ENCODE measurements at places on chromosomes 11 and 22.

GRCh38 chr11:64848214-64848825 is 3.9 kb upstream of the CDC42BPG start:
- no peak for DNase-seq

DNA sequence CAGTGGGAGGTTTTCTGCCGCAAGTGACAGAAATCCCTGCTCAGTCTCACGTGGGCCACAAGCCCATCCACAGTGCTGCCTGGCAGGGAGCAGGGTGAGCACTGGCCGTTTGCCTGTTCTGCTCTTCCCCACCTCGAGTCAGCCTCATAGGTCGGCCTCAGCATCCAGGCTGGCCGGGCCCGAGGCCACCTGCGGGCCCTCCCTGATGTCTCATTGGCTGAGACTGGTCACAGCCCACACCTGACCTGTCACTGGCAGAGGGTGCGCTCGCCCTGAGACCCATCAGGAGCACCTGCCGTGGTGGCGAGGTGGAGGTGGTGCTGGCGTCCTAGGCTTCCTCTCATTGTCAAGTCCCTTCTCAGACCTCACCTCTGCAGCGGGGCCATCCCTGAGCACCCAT is 72.1 kb downstream of the ELFN2 start:
- DNase-seq: no peak

- DNase-seq: no peak
Measured at GRCh38 chr22:42202048-42202447, 68.4 kb downstream of the TCF20 start.

DNA sequence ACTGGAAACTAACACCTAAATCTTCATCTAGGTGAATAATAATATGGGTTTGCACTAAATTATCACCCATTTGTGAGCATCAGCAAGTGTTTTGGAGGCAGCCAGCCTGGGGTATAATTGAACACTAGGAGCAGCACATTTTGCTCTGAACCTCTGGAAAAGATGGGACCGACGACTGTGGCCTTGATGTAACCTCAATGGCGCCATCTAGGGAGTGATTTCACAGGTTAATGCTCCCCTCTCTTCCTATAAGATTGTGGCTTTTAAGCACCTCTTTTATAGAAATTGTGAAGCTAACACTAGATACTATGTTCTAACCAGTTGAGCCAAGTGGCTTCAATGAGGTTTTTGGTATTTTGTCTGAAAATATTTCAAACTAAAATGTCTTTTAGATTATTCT is 203.7 kb downstream of the NELL1 start:
- peak; percentile 58 for DNase-seq

DNA sequence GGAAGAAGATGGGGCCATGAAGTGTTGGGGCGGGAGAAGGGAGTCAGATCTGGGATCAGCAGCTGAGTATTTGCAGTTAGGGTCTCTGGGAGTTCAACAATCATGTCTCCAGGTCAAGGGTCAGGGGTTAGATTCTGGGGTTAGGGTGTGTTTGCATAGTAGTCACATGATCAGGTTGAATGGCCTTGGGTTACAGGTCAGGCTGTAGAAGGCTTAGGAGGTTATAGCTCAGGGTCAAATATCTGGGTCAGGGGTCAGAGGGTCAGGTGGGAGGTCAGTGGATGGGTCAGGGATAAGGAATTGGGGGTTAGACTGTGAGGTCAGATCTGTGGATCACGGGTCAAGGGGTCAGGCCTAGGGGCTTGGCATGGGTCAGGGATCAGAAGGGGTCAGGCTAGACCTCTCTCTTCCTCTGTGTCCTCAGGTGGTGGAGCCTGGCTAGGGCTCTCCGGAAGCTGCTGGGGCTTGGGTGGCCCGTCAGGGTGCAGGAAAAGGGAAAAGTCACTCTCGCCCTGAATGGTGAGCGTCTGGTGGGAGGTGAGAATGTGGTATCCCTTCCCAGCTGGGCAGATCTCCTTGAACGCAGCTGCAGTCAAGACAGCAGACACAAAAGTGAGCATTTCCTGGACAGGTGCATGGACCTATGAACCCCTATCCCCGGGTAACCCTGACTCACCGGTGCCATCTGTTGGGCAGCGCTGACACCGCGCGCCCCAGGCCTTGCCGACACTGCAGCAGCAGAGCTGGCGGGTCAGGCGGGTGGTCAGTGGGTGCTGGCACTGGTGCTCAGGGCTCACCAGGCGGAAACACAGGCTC is 6.4 kb downstream of the LTBP3 start:
- peak; percentile 66 for DNase-seq

DNA sequence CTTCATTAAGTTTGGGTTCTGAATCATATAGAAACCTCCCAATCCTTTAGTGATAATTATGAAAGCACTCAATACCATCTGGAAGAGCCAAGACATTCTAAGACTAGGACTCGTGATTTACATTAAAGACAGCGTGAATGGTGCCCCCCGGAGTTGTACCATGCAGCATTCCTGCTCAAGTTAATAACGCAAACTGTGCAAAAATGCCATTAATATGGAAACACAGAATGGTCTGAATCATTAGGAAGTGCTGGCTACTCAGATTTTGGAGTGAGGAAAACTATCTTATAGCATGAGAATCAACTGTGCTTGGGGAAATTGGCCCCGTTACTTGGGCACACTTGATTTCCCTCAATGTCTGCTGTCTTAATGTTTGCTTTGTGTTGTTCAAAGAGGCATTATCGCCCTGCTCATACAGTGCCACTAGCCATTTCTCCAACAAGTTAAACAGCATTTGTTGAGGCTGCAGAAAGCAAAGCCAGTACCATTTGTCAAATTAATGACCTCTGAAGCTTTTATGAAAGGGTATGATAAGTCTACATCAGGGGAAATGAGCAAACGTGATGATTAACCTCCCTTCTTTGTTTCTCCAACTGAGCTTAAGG is 18.5 kb upstream of the TPH1 start:
- no peak for DNase-seq

DNA sequence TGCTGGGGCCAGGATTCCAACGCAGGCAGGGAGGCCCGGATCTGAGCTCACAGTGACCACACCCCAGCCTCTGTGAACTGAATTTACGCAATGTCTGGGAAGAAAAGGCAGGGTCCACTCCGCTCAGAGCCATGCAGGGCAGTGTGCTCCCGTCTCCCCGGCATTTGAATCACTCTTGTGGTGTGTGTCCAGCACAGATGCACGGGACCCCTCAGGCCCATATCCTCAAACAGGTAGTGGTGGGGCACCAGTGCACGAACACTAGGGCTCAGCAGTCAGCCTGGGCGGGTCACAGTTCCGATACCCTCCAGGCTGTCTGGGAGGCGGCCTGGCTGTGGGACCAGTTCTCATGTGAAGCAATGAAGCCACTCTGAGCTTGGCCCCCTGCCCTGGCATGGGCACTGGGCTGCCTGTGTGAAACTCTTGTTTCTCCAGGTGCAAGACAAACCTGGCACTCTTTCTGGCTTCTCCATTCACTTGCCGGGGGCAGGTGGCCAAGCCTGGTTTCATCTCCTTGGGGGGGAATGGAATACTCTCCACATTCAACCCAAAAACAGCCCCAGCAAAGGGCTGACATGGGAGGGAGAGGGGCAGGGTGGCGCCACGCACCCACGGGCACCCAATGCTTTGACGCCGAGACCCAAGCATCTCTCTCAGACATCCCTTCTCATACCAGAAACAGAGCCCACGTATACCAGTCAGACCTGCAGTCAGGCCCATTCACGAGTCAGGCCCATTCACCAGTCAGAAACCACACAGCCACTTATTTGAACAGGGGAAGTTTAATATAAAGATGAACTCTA is 14.3 kb downstream of the DHCR7 start:
- no peak for DNase-seq

- DNase-seq: no peak
Measured at GRCh38 chr11:46160100-46160499, 38.8 kb upstream of the PHF21A start.

GRCh38 chr11:80529726-80530125 is 1088.9 kb upstream of the TENM4 start:
- no peak for DNase-seq

DNA sequence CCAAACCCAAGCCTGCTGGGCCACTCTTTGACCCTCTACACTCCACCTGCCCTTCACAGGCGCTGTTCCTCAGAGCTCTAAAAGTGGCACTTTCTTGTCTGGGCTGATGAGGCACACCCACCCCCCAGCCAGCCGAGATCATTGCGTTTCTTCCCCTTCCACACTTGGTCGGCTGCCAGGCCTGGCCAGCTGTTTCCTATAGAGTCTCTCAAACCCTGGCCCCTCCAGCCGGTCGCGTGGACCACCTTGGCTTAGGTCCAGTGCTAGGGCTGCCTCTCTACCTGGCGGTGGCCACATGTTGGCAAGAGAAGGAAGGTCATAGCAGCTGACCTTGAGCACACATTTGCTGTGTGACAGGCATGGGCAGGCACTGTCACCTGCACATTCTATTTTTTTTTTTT is 60.6 kb downstream of the PPP6R2 start:
- no peak for DNase-seq

DNA sequence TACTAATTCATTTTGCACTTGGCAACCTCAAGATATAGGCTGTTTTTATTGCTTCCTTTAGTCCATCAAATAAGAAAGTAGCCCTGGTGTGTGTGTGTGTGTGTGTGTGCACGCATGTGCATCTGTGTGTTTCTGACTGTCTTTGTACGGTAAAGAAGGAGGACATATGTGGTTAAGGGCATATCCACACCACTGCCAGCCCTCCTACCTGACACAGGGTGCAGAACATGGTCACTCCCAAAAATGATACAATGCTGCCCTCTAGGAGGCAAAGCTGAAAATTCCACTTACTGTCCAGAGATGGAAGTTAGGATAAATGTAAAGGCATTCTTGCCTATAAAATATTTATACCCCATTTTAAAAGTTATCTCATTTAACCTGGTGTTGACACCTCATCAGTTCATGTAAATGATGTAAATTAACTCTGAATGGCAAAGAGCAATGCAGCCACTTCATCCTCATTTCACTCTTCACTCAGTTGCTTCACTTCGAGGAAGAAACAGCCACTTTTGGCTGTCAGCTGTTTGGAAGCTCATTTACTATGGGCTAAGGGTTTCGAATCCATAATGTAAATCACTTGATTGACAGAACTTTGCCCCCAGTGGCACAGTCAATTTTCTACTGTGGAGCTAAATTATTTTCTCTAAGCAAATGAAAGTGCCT is 83.1 kb upstream of the MTNR1B start:
- peak; percentile 84 for DNase-seq

- no peak for DNase-seq
Measured at GRCh38 chr22:36746375-36746970, 29.4 kb downstream of the IFT27 start.

- no peak for DNase-seq
Measured at GRCh38 chr11:31355131-31355530, 14.4 kb downstream of the DCDC1 start.

DNA sequence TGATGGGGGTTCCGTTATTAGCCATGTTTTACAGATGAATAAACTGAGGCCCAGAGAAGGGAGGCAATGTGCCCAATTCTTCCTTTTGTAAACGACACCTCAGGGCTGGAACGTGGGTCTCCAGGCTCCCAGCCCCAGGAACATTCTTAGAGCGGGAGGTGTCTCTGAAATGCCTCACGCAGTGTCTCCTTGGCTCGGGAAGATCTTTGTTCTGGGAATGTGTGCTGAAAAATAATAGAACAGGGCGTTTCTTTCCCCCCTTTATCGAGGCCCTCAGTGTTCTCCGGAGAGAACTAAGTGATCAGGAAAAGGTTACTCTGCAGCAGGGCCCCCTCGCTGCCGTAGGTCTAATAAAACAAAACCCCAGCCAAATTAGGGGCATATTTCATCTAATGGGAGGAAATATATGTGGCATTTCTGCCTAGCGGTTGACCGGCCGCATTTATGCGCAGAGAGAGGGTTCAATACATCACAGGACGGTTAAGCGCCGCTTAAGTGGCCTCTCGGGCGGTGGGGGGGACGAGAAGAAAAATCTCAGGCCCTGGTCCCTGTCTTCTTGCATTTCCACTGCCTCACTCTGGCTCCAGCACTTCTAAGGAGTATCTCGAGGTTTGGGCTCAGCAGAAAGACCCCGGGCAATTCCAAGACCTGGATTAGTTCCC is 564.3 kb downstream of the MN1 start:
- no peak for DNase-seq

DNA sequence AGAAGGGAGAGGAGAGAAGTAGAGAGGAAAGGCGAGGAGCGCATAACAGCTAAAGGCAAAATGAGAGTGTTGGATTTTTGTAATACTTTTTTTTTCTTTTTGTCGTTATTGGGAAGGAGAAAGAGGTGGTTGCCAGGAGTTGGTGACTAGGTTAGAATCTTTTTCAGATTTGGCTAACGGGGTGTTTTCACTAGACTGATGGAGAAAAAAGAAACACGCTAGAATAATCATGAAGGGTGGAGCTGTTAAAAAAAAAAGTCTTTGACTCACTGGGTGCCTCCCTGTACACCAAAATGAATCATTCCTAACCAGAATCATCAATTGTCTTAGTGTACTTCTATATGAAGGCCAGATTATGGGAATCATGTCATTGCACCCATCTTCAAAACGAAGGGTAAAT is 12.7 kb downstream of the BLID start:
- DNase-seq: no peak

GRCh38 chr11:19526119-19526518 is 186.5 kb upstream of the NAV2 start:
- DNase-seq: no peak

- peak; percentile 21 for DNase-seq
Measured at GRCh38 chr11:9689721-9690120, 25.8 kb downstream of the SWAP70 start.

DNA sequence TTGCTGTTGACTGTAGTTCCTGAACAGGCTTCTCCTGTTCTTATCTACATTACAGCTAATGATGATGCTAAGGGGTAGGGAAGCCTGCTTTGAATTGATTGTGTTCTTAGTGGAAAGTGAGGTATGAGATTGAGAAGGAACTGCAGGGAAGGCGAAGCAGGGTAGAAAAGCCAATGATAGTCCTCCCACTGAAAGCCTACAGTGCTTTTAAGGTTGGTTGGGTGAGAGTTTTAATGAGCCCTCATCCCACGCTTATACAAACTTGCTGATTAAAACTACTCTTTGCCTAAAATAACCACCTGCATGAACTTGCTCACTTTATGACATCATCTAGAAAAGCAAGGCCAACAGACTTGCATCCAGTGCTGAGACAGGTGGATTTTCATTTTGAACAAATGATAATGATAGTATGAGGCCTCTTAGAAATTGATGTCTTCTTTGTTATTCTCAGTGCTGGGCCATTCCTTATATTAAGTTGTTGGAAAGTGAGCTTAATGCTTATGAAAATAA is 632.4 kb upstream of the ANO5 start:
- DNase-seq: no peak

GRCh38 chr11:129372609-129373488 is 2.8 kb upstream of the BARX2 start:
- no peak for DNase-seq

DNA sequence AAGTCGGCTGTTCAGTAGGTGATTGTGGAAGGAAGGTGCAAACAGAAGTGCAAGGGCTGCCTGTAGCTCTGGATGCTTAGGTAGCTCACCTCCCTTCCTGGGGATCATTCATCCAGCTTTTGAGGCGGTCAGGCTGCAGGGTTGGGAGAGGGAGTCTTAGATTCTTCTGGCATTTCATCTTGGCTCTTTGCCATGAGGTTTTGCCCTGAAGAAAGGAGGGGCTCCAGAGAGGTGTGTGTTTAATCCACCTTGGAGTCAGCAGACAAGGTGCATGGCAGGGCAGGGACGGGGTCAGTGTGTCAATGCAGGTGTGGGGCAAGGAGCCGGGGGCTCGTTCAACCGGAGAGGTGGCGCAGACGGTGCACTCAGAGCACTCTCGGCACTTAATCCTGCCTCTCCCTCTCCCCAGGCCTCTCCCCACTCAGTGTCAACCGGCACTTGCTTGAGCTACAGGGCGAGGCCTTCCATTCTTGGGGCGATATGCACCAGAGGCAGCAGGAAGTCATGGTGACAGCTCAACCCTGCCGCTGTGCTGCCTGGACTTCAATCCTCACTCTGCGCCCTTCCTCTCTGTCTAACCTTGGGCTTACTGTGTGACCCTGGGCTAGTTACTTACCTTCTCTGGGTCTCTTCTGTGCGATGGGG is 7.2 kb downstream of the ADAMTS15 start:
- no peak for DNase-seq

All from A673 (cell line).